ENCODE measurements at places on chromosomes 5 and 9.

- no peaks in the 10 kb centered on the region for H3K27me3 ChIP-seq
- no peaks in the 10 kb centered on the region for H3K4me1 ChIP-seq
- no peaks in the 10 kb centered on the region for H3K36me3 ChIP-seq
- H3K4me3 ChIP-seq: no peak overlapping the region
Observed at GRCh38 chr5:68548959-68549676, 333.6 kb downstream of the PIK3R1 start.

GRCh38 chr9:71721855-71722254 is 46.5 kb downstream of the CEMIP2 start:
- DNase-seq: no peak
- H3K4me1 ChIP-seq: no peaks in the 10 kb centered on the region
- H3K27me3 ChIP-seq: no peaks in the 10 kb centered on the region

- no peaks in the 10 kb centered on the region for H3K27me3 ChIP-seq
- no peaks in the 10 kb centered on the region for H3K36me3 ChIP-seq
- no peak overlapping the region for H3K27ac ChIP-seq
- no peak overlapping the region for H3K4me3 ChIP-seq
- no peak for DNase-seq
- no peaks in the 10 kb centered on the region for H3K4me1 ChIP-seq
Observed at GRCh38 chr5:125695996-125696655, 727.1 kb upstream of the GRAMD2B start.

DNA sequence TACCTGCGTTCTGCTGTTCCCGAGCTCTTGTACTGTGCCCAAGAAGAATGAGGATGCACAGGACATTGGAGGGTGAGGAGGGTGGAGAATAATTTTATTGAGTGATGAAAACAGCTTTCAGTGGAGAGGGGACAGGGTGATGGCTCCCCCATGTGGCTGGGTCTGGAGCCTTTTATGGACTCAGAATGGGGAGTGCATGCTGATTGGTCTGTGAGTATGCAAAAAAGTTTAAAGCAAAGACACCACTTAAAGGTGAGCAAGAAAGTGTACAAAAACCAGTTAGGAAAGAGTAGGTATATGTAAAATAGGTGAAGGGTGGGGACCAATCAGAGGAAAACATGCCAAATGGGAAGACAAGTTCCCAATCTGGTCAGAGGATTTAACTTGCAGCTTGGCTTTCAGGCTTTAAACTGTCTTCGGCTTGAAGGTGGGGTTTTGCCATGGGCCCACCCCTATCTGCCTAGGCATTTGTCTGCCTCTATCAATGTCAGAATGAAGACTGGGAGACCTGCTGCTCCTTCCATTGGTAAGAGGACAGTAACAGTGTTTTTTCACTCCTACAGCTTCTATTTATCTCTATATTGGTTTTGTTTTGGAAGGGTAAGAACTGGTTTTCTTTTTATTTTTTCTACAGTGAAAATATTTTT is 118.0 kb upstream of the RAI14 start:
- H3K4me1 ChIP-seq: no peaks in the 10 kb centered on the region
- no peaks in the 10 kb centered on the region for H3K27me3 ChIP-seq
- no peak overlapping the region for H3K27ac ChIP-seq
- DNase-seq: no peak
- H3K4me3 ChIP-seq: no peak overlapping the region
- no peaks in the 10 kb centered on the region for H3K36me3 ChIP-seq

DNA sequence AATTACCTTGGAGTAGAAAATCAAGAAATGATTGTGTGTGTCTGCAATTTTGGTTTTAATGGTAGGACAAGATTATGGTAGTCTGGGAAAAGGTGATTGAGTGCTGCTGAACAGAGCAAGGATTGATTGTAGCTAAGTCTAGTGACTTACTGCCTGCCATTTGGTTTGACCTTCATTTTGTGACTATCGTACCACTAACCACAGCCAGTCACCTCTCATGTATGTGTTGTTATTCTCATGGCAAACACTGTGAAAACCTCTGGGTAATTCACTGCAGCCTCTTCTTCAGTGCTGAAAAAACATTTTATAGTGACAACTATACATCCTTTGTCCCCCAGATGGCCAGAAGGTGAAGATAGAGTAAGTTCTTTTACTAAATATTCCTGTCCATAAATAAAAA is 37.5 kb downstream of the CTNNA1 start:
- no peak overlapping the region for H3K4me3 ChIP-seq
- H3K27me3 ChIP-seq: no peaks in the 10 kb centered on the region
- no peak for DNase-seq
- H3K4me1 ChIP-seq: no peaks in the 10 kb centered on the region
